Immature natural killer cell (primary cell): ENCODE measurements at places on chromosomes 12 and 14.

- peaks cover 6% of the 10 kb centered on the region for H3K4me1 ChIP-seq
- H3K27ac ChIP-seq, result no peak overlapping the region
- no peak overlapping the region for H3K4me3 ChIP-seq
- peaks cover 18% of the 10 kb centered on the region for H3K36me3 ChIP-seq
Observed at GRCh38 chr12:113328368-113328889, 6.5 kb downstream of the SLC8B1 start.

- peak overlapping the region; percentile 90 for H3K27ac ChIP-seq
- peaks cover 25% of the 10 kb centered on the region for H3K36me3 ChIP-seq
- peaks cover 98% of the 10 kb centered on the region for H3K4me1 ChIP-seq
- DNase-seq, result no peak
- H3K27me3 ChIP-seq, result no peaks in the 10 kb centered on the region
Observed at GRCh38 chr12:109448707-109449390, 28.3 kb downstream of the KCTD10 start.

DNA sequence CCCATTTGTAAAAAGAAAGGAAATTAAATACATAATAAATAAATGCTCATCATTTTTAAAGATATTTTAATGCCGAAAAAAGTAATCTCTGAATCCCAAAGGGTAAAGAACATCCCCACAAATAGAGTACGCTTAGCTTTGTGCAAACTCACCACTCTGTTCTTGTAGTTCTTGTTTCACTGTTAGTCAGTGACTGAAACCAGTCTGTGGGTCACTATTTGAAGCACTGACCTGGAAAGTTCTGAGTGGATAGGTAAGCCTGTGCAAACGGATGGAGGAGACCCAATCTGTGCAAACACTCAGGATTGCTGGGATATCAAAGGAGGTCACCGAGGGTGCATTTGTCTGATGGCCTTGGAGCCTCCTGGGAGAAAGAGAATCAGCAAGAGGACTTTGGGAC lies 68.1 kb upstream of the TSPAN11 start:
- no peaks in the 10 kb centered on the region for H3K4me1 ChIP-seq
- peaks cover 2% of the 10 kb centered on the region for H3K27me3 ChIP-seq
- no peak overlapping the region for H3K27ac ChIP-seq

- H3K4me3 ChIP-seq, result no peak overlapping the region
- no peak for DNase-seq
- peaks cover 18% of the 10 kb centered on the region for H3K4me1 ChIP-seq
- H3K27me3 ChIP-seq, result peaks cover 3% of the 10 kb centered on the region
- no peaks in the 10 kb centered on the region for H3K36me3 ChIP-seq
Observed at GRCh38 chr14:97299661-97300060, 502.5 kb downstream of the VRK1 start.

DNA sequence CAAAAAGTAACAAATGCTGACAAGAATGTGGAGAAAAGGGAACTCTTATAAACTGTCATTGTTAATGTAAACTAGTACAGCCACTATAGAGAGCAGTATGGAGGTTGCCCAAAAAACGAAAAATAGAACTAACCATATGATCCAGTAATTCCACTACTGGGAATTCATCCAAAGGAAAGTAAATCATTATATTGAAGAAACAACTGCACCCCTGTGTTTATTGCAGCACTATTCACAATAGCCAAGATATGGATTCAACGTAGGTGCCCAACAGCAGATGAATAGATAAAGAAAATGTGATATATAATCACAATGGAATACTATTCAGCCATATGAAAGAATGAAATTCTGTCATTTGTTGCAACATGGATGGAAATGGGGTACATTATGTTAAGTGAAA lies 188.0 kb upstream of the E2F7 start:
- H3K4me3 ChIP-seq, result no peak overlapping the region
- no peaks in the 10 kb centered on the region for H3K27me3 ChIP-seq
- H3K27ac ChIP-seq, result no peak overlapping the region

- H3K36me3 ChIP-seq, result peaks cover 22% of the 10 kb centered on the region
- no peak for DNase-seq
- no peak overlapping the region for H3K4me3 ChIP-seq
- H3K27me3 ChIP-seq, result no peaks in the 10 kb centered on the region
Observed at GRCh38 chr12:50633955-50634354, 129.2 kb downstream of the DIP2B start.

DNA sequence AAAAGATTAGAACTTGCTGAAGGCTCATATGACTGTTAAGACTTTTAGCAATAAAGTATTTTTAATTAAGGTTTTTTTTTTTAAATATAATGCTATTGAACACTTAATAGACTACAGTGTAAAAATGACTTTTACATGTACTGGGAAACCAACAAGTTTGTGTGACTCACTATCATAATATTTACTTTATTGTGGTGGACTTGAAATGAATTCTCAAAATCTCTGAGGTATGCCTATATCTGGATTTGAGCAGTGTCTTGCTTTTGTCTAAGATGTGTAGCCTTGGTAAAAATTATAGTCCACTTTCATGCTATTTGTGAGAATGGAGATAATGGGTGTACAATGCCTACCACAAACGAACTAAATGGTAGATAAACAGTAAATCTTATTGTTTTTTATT lies 33.9 kb upstream of the NAV3 start:
- no peaks in the 10 kb centered on the region for H3K36me3 ChIP-seq
- H3K4me1 ChIP-seq, result no peaks in the 10 kb centered on the region
- H3K27me3 ChIP-seq, result no peaks in the 10 kb centered on the region
- no peak for DNase-seq
- no peak overlapping the region for H3K27ac ChIP-seq

DNA sequence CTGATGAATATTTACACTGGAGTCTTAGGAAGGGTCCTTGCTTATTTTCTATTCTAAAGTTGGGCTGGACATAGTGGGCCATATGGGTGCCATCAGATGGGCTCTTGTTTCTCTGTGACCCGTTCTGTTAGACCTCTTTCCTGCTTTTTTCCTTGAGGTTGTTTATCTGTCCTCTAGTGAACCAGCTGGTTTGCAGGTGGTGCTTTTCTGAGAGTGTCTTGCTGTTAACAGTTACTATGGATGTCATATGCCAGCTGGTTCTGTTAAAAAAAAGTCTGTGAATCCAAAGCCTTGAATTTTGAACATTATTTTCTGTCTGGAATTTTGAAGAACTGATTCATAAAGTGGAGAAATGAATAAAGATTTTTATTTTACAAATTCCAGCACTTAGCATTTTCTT lies 29.2 kb downstream of the ZC3H14 start:
- peaks cover 60% of the 10 kb centered on the region for H3K36me3 ChIP-seq
- no peak overlapping the region for H3K4me3 ChIP-seq
- no peak for DNase-seq
- no peaks in the 10 kb centered on the region for H3K4me1 ChIP-seq
